ENCODE measurements at places on chromosomes 3 and 15.
A peak's percentile ranks its signal among the peaks of the same experiment; 100 is the strongest.

DNA sequence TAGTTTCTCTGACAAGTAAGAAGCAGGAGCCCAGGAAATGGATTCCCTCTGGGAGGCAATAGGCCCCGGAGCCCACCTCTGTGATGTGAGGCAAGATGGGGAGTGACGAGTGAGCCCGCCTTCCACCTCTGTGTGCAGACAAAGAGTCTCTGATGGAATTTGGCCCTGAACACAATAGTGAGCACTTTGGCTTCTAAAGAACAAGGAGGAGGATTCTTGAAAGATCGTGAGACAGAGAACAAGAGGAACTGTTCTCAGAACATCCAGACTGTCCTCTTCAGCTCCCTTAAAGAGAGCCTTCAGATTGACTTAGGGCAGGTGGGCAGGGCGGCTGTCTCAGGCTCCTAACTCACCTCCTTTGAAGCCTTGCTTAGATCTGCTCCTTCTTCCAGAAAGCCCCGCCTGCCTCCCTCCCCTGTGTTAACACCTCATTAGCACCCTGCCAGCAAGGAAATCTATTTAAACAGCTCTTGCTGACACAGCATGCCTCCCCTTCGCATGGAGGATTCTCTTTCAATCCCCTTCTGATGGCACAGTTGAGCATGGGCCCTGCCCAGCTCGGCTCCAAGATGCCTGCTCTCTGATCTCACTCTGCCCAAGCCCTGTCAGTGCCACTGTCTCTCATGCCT is 430.3 kb downstream of the NTRK3 start:
- DNase-seq, result no peak

DNA sequence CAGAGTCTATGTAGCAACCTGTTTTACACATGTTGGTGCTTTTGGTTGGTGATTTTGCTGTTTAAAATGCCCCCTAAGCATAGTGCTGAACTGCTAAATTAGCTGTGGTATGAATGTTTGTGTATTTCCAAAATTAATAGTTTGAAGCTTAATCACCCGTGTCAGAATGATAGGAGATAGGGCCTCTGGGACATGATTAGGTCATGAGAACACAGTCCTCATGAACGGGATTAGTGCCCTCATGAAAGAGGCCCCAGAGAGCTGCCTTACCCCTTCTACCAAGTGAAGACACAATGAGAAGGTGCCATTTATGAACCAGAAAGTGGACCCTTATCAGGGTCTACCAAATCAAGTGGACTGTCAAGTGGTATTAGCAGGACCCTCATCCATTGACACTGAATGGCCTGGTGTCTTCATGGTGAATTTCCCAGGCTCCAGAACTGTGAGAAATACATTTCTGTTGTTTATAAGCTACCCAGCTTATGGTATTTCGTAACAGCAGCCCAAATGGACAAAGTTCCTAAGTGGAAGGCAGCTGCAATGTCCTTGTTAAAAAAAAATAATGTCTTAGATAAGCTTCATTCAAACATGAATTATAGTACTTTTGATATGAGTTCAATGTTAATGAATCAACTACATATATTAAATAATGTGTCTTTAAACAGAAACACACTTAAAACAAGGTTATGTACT is 37.7 kb upstream of the FRMD4B start:
- no peak for DNase-seq

DNA sequence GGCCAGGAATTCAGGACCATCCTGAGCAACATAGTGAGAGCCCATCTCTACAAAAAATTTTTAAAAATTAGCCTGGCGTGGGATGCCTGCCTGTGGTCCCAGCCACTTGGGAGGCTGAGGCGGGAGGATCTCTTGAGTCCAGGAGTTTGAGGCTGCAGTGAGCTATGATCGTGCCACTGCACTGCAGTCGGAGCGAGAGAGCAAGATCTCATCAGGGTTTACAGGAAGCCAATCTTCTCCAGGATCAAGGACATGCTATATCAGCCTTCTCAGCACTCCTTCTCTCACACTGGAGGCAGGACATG is 451 bp upstream of the STOML1 start:
- peak; percentile 48 for DNase-seq

DNA sequence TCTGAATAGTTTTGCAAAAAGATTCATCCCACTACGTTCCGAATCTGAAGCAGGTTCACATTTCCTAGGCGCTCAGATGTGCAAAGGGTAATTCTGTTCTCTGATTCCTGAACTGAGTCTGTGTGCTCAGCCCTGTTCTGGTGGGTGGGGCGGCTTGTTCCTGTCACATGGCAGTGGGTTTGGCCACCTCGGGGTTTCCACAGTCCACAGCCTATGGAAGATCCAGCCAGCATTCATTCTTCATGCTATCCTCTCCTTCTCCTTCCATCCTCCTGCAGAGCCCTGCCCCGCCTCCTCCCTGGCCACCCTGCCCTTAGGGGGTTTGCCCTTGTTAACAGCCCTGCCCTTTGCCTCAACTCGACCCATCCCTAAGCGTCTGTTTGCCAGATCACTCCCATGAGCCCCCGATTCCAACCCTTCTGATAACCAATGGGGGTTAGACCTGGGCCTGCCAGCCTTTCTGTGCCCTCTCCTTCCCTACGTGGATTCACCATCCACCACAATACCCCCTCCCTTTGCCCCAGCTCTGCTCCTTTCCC is 31.0 kb downstream of the PRR20G start:
- no peak for DNase-seq

DNA sequence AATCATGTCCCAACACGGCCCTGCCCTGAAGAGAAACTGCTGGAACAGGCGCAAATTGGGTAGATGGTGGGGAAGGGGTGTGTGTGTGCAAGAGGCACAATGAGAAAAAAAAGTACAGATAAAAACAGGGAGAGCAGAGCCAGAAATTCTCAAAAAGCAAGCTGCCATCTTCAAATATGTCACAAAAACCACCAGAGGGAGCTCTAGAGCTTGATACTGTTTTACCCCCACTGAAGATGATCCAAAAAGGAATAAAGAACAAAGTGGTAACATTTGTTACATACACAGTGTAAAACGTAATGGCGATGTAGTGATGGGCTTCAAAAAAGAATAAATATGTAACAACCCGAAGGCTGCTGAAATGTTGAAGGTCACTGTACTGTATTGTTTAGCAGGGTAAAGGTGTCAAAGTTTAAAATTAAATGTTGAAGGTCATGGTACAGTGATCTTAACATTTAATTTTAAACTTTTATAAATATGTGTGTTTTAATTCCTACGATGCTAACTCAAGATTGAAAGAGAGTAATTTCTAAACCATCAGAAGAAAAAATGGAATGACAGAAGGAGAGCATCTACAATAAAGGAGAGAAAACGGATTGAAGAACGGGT is 6.0 kb downstream of the SNRPA1 start:
- DNase-seq, result peak; percentile 90

- no peak for DNase-seq
Observed at GRCh38 chr15:27176785-27177406, 205.9 kb downstream of the GABRG3 start.

GRCh38 chr3:11088831-11089230 is 65.5 kb upstream of the HRH1 start:
- DNase-seq, result no peak

DNA sequence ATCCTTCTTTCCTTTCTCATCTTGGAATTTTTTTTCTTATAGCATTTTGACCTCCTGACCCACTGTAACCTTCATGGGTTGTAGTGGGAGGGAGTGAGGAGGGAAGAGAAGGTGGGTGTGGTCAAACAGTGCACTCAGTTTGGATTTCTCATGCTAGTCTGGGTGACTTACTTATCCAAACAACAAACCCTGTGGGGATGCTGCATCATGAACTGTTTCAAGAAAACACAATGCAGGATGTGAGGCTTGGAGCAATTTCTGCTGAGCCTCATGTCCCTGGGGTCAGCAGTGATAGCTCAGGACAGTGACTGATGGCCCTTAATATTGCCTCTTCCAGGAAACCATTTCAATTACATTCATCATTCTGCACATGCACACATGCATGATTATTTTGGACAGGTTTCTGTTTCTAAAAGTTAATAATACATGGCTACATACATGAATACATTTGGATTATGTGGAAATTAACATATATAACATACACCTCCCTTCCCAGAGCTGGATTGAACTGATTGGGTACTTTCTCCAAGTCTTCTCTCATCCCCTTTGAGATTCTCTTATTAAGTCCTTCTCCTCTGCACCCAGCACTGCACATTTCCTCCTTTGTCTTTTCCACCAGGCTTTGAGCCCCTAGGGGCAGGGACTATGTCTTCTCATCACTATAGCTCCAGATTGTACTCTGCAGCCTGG is 61.2 kb downstream of the ADAMTSL3 start:
- no peak for DNase-seq

- no peak for DNase-seq
Observed at GRCh38 chr3:120569222-120570057, 26.7 kb upstream of the NDUFB4 start.

DNA sequence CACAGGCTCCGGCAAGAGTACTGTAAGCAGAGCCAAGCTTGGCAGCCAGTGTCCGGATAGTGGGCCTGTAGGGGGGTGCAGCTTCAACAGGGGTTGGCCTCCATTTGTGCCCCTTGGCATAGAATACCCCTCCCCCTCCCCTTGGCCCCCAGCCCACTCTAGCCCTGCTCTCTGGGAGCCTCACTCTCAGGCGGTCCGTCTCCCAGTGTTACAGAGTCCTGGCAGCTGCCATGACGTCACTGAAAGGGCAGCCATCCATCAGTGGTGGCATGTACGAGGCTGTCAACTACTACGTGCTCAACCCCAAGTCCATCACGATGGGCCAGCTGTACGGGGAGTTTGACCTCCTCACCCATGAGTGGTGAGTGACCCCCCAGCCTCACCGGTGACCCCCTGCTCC is 50.4 kb downstream of the DNAH1 start:
- DNase-seq, result no peak

DNA sequence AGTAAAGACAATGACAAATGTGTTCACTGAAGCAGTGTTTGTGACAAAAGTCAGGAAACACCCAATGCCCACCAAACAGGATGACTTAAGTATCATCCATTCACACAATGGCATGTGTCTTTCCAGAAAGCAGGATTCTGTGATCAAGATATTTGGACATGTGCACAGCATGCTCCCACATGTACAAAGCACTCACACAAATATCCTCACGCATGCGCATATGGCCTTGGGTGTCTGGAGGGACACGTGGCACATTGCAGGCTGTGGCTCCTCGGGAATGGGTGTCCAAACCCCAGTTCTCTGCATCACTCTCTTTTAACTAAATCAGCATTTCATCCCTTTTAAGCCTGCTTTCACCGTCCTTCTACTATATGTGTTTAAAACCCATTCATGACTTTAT is 130.5 kb downstream of the KLF13 start:
- no peak for DNase-seq

- no peak for DNase-seq
Observed at GRCh38 chr15:68421798-68422402, 10.1 kb downstream of the ITGA11 start.

- no peak for DNase-seq
Observed at GRCh38 chr15:101045835-101046691, 126.9 kb downstream of the LRRK1 start.

DNA sequence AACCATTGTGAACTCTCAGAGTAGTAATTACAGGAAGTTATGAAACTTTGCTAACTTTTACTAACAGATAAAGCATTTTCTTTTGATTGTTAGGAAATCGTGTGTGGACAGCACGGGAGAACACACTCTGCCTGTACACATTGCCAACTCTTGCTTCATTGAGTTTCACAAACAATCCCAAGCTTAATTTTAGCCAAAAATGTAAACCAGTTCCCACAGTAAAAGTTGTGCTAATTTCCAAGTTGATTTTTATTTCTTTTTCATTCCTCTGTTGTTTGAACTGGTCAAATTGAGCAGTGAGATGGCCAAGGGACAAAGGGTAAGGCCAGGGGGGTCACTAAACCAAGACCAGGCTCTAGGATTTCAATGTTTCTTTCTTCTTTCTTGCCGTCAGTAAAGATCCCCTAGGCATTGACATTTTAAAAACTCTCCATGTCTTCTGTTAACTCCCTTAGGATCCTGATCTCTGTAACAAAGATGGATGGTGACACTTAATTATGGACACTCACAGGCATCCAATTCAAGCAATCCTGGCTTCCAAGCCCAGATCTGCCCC is 414.9 kb downstream of the RBMS3 start:
- no peak for DNase-seq

DNA sequence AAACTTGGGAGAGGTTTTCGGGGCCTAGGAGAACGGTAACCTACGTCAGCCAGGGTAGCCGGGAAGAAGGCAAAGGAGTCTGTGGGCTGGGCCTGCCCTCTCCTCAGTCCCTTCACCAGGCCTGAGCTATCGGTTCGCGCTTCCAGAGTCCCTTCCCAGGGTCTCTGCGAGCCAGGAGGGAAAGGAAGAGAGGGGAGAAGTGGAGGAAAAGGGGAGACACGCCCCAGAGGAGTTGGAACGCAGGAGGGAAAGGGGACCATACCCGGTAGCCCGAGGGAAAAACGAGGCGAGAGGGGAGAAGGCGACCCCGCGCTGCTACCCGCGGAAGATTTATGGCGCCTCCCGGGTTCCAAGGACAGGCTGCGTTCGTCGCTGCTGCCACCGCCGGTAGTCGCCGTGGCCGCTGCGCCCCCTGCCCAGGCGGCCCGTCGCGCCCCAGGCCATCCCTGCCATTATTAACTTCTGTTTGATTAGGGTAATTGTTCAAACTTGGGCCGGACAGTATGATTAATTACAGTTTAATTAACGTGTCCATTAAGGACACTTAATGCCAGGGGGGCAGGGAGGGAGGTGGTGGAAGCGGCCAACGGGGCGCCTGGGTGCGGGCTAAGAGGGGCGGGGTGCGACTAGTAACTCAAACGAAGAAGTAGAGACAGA is 3.4 kb upstream of the SKOR1 start:
- DNase-seq, result no peak

DNA sequence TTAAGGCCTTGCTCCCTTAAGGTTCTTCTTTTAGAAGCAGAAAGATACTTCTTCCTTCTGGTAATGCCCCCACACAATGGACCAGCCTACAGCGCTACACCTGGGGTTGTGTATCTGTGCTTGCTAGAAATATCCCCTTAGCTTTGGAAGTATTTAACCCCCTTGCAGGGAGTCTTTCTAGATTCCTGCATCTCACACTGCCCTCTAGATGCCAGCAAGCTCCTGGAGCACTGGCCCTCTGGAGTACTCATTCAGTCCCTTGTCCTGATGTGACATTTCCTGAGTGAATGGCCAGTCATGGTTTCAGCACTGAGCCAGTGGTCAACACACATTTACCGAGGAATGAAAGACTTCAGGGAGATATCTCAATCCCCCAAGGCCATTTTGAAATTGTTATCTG is 30.4 kb upstream of the RBP2 start:
- DNase-seq, result peak; percentile 3

DNA sequence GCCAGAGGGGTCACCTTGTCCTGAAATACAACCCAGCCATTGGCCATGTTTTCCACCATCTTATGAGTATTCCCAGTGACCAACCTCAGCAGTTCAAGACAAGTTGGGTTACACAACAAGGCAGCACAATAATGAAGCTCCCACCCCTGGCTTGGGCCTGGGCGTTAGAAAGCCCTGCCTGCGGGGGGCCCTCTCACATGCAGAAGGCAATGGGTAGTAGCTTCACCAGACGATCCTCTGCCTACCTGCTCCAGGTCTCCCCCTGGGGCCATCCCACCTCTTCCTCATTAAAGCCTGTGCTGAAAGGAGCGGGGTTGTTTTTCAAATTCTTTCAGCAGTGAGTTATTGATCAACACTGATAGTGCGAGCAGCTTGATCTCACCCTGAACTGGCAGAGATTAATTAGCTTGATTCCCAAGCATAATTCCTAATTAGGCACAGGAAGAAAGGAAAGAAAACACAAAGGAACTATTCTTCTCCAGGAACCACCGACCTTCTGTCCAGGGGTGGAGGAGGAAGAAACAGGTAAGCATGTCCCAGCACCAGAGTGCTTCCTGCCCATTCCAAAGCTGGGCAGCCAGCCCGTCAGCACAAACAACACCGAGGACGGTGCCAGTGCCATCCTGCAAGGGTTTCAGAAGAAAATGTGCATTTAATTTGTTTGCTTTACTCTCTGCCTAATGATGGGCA is 79.7 kb upstream of the CGNL1 start:
- no peak for DNase-seq

GRCh38 chr3:106687905-106688304 is 689.3 kb upstream of the CCDC54 start:
- no peak for DNase-seq
